ENCODE measurements at places on chromosomes 12 and 14. TPM values are rescaled to one million over a fixed set of nuclear protein-coding genes. Genes with fewer than 3 reads are reported as not detected.

DNA sequence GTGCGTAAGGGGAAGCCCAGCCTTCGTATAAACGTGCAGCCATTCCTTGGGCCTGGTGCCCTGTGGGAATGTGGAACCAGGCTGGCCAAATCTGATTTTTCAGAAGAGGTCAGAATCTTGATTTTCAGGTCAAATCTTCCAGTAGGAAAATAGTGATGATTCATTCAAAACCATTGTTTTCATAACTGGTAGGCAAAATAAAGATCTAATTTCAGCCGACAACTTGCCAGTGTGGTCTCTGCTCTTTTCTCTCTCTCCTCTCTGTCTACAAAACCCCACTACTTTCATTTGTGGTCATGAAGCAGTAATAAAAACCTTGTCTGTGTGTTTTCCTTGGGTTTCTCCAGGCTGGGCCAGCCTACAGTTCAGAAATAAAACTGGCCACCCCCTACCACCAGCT lies 135.1 kb downstream of the RBM19 start:
- DNase-seq: no peak

- no peak for DNase-seq
Observed at GRCh38 chr14:61320806-61321384, 484 bp upstream of the PRKCH start.

GRCh38 chr14:44982594-44982993 lies 20.6 kb downstream of the TOGARAM1 start:
- no peak for DNase-seq

DNA sequence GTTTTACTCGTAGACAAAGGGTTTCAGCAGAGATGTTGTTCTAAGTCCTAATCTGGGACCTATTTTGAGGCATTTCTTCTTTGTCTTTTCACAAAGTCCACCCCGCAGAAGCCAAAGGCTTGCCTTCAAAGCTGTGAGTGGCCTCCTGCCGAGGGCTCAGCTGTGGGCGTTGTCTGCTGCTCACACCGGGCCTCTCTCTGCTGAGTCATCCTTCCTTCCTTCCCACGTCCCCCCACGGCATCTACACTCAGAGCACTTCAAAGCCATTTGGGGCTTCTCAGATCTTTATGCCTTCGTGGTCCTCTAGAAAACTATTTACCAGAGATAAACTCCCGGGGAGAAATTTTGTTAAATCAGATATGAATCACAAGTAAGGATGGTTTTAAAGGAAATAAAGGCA lies 115.9 kb upstream of the TMPO start:
- no peak for DNase-seq

DNA sequence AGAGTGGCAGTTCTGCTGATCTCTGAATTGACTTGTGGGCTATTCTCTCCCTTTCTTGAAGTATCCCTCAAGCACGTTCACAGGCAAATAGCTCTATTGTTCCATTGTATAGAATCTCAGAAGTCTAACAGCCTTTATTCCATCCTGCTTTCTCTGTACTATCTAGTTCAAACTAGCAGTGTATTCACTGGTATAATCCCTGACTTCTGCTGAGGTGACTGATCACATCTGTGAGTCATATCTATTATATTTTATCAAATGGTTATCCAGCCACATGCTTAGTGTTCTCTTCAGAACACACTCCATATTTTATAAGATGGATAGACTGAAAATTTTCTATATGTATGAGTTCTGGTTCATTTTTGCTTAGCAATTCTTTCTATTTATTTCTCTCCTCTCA lies 866.1 kb downstream of the C12orf50 start:
- DNase-seq: no peak

DNA sequence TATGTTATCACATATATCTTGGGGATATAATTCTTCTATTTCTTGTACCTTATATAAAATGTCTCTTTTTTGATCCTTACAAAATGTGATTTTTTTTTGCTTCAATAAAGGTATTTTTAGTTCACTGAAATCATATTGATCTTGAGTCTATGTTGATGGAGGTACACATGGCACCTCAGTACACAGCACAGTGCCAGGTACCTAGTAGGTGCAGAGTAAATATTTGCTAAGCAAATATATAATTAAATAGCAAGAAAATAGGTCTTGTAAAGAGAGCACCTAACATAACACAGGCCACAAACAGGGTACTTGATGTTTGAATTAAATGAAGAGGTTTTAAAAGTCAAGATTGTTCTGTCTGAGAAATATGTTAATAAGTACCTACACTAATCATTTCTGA lies 69.7 kb downstream of the CIT start:
- DNase-seq: no peak

GRCh38 chr14:38210587-38211216 lies 3.0 kb downstream of the SSTR1 start:
- DNase-seq: no peak

- no peak for DNase-seq
Observed at GRCh38 chr12:29565727-29566126, 68.2 kb upstream of the OVCH1 start.

DNA sequence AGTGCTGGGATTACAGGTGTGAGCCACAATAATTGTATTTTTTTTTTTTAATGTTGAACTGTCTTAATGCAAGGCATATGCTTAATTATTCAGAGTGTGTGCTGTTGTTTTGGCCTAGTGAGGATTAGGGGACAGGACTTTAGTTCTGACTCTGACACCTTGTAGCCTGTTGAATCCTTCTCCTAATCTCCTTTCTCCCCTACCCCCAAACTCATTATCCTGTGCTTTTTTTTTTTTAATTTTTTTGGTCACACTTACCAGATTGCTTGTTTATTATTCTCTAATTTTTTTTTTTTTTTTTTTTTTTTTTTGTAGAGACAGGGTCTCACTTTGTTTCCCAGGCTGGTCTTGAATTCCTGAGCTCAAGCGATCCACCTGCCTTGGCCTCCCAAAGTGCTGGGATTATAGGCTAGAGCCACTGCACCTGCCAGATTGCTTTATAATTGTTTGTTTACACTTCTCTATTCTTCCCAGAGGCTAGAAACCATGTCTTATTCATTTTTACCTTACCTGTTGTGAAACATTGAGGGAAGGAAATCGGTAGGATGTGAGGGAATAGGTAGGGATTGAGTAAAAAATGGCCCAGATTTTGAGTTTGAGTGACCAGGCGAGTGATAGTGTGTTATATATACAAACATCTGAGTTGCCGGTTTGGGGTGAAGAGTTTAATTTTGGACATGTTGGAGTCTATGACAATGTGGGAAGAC lies 32.2 kb downstream of the DIP2B start:
- DNase-seq: no peak

GRCh38 chr14:46488374-46488773 lies 163.2 kb downstream of the RPL10L start:
- no peak for DNase-seq

- DNase-seq: no peak
Observed at GRCh38 chr12:67269633-67270573, 745 bp downstream of the CAND1 start.

DNA sequence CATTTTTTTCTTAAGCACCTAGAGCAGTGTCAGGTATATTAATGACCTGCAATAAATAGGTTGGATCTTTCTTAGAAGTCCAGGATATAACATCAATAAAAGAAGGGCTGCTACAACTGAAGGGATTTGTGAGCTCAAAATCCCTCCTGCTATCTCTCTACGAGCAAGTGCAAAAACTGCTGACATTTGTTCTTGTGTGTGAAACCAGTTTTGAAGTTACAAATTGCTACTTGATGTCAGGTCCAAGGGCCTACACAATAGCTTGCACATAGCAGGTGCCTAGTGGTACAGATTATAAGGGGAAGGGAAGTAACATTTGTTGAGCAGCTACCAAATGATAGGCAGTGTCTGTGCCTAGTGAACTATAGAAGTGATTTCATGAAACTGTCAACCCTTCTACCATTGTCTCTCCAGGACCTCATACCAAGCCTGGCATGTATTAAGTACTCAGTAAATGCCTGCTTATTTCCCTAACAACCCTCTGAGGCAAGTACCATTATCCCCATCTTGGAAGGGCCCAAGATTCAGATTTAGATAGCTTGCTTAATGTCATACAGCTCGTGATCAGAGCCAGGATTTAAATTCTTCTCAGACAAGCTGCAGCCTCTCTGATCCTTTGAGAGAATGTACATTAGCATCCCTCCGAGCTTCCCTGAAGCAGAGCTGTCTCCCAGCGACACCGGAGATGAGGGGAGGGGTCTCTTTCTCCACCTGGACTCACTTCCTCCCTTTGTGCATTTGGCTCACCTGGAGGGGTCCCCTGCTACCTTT lies 300.3 kb downstream of the ZFP36L1 start:
- no peak for DNase-seq

The PIK3C2G gene
- total RNA-seq: 1.7 TPM

The C12orf75 gene
- total RNA-seq: 131 TPM

The PIANP gene
- 5.6 TPM for total RNA-seq

The MANSC4 gene
- not detected for total RNA-seq

The PTPRB gene
- 21.9 TPM for total RNA-seq

The BIN2 gene
- total RNA-seq: 6.4 TPM

The KIF21A gene
- 26.3 TPM for total RNA-seq

The ERH gene
- total RNA-seq: 77.8 TPM

Data from vagina (tissue), 2 donors.